ENCODE measurements at places on chromosomes 7 and 10. TPM values are rescaled to one million over a fixed set of nuclear protein-coding genes. Genes with fewer than 3 reads are reported as not detected.

LHPP gene
- 4.9 TPM for total RNA-seq

SNX10 gene
- total RNA-seq = 6.7 TPM

MRPS24 gene
- total RNA-seq = 81.7 TPM

CACNB2 gene
- total RNA-seq = 12.5 TPM

LAMB4 gene
- total RNA-seq = 2.0 TPM

DNA sequence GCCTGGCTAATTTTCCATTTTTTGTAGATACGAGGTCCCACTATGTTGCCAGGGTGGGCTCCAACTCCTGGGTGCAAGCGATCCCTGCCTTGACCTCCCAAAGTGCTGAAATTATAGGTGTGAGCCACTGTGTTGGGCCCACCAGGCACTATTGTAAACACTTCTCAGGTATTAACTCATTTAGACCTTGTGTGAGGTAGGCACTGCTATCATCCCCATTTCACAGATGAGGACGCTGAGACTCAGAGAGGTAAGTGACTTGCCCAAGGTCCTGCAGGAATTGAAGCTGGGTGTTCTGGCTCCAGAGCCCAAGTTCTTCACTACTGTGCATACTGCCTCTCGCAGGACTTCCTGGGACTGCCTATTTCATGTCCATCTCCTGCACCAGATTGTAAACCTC lies 67.1 kb upstream of the SYPL1 start:
- no peak overlapping the region for H3K4me3 ChIP-seq
- H3K27ac ChIP-seq = no peak overlapping the region
- H3K4me1 ChIP-seq = peaks cover 22% of the 10 kb centered on the region
- H3K27me3 ChIP-seq = no peaks in the 10 kb centered on the region
- no peak for DNase-seq

GRCh38 chr10:130018265-130018664 lies 54.2 kb upstream of the EBF3 start:
- DNase-seq = no peak
- no peaks in the 10 kb centered on the region for H3K4me1 ChIP-seq
- no peak overlapping the region for H3K27ac ChIP-seq

GRCh38 chr7:44802418-44803025 lies 6.0 kb downstream of the PPIA start:
- no peak for DNase-seq
- H3K27ac ChIP-seq = no peak overlapping the region
- peaks cover 13% of the 10 kb centered on the region for H3K4me1 ChIP-seq
- H3K27me3 ChIP-seq = no peaks in the 10 kb centered on the region
- H3K4me3 ChIP-seq = no peak overlapping the region

- H3K36me3 ChIP-seq = no peaks in the 10 kb centered on the region
- H3K4me3 ChIP-seq = no peak overlapping the region
- no peaks in the 10 kb centered on the region for H3K27me3 ChIP-seq
- H3K27ac ChIP-seq = no peak overlapping the region
These were observed 24.8 kb downstream of the GNA12 start for GRCh38 chr7:2819161-2819953.

GRCh38 chr7:7323352-7323751 lies 141.0 kb downstream of the C1GALT1 start:
- H3K4me1 ChIP-seq = no peaks in the 10 kb centered on the region
- no peak overlapping the region for H3K4me3 ChIP-seq
- H3K36me3 ChIP-seq = no peaks in the 10 kb centered on the region
